ENCODE measurements at places on chromosomes 12 and 14. TPM values are rescaled to one million over a fixed set of nuclear protein-coding genes. Genes with fewer than 3 reads are reported as not detected.

DNA sequence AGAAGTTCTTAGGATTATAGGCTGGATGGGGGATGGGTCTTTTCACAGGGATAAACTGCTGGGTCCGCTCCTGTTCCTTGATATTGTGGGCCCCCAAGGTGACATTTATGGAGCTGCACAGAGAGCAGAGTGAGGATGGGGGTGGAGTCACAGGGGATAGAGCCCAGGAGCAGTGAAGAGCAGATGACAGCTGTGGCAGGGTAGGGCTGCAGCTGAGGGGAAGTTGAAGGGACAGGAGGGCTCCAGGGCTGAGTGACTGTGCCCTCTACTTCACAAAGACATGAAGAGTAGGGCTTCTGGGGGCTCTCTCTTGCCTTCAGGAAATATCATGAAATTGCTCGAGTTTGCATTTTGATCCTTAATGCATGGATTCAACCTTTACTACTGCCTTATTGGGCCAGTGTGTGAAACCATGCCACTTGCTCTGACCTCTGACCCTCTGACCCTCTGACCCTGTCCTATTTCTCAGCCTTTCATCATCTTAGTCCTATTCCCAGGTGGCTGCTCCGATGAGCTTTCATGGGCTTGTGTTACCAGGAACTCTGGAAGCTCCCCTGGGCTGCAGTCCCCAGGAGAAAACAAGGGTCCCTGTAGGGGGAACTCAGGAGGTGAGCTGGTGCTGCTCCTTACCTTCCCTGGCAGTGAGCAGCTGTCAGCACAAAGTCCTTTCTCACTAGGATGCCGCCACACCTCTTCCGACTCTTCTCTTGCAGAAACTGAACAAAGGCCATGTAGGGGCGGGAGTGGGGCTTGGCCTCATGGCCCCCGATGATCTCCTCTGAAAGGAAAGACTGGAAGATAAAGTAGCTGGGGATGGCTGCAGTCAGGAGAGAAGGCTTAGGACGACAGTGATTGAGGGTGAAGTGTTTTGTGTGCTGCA lies 1.6 kb downstream of the GZMH start:
- DNase-seq = no peak

DNA sequence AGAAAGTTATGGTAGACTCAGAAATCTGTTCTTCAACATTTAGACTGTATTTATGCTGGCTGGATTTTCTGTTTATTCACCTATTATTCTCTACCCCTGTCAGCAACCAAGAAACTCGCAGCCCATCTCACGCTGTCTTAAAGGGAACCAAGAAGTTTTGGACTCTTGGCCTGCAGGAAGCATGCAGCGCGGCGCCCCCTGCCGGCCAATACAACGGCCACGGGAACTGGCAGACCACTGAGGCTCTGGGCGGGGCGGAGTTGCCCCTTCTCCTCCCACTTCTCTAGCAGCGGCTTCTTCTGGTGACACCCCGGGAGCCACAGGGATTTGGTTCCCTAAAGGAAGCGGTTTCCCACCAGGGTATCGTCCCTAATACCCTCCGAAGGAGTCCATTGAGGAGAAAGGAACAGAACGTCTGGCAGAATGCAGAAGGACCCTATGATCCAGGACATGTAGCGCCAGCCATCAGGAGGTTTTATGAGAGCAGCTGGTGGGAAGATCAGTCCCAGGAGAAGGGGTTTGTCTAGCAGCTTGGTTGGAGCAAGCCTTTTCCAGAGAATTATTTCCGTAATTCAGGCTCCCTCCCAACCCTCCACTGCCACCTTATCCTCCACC lies 21.0 kb upstream of the RNASE2 start:
- peak; percentile 49 for DNase-seq

DNA sequence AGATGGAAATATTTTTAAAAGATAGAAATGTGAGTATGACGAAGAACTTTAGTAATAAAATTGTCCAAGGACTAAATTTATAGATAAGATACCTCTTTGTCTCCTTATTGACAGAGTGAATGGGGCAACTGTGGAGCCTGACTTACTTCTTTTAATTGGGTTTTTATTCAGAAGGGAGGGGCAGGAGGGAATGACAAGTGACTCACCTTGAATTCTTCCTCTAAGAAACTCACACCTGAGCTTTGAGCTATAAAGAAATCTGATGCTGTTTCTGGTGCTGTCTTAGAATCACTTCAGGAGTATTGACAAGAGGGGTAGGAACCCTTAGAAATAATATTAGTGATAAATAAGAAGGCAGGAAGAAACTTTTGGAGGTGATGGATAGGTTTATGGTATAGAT lies 951 bp downstream of the NR1H4 start:
- no peak for DNase-seq

The ZBTB39 gene
- 7.7 TPM for total RNA-seq

The TTC5 gene
- 22.0 TPM for total RNA-seq

The HOXC6 gene
- total RNA-seq = not detected

All from activated CD8-positive, alpha-beta T cell treated with anti-CD3 and anti-CD28 coated beads, Interleukin-2, amount 10 ng/mL, durations not matched to agents 7 days and 5 days (primary cell).